ENCODE measurements at places on chromosomes 1 and 21.

DNA sequence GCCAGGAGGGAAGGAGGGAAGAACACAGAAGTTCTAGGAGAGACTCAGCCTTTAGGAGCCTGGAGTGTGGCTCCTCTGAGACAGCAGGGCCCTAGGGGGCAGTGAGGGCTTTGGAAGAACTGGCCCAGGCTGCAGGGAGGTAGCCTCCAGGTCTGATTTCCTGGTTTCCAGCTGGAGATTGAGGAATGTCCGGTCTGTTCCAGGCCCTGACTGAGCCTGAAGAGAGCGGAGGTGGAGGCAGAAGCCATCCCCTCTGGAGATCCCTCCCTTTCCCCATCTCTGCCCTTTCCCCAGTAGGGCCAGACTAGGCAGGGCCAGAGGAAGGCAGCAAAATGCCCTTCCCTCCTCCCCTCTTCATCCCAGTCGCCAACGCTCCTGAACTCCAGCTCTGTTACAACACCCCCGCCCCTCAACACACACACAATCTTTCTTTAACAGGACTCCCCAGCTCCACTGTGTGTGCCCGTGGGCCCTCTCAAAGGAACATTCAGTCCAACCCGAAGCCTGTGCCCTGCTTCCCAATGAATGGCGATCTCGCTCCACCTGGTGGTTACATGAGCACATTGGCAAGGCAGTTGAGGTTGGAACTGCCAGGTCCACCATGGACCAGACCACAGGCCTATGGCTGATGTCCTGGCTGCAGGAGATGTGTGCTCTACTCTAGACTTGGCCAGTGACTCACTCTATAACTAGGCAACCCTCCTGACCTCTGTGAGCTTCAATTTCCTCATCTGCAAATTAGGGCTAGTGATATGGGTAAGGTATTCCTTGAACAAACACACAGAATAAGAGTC is 32.0 kb downstream of the MAP7D1 start:
- peak; percentile 87 for DNase-seq

- DNase-seq, result no peak
These were observed 14.1 kb upstream of the PLEKHG5 start for GRCh38 chr1:6505367-6506209.

- DNase-seq, result no peak
These were observed 151.6 kb downstream of the DISC1 start for GRCh38 chr1:231778009-231778719.

- DNase-seq, result peak; percentile 20
These were observed 37.6 kb downstream of the ELF3 start for GRCh38 chr1:202047977-202048376.

- no peak for DNase-seq
These were observed 185.5 kb upstream of the ZC3H12A start for GRCh38 chr1:37288900-37289299.

DNA sequence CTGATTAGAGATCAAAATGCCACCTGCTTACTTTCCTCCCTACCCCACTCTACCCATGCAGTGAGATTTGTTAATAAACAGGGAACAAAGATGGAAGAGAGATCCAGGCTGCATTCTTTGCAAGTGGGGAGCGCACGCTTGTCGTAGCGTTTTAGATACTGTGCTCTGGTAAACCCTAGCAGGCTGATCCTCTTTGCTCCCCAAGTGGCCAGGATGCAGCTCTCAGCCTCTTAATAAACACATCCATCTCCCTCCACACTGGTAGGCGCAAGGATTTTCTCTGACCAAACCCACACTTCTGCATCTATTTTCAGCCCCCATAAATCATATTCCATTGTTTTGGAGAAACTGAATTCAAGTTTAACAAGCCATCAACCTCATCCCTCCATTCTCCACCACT is 2.9 kb downstream of the PGBD5 start:
- DNase-seq, result no peak

GRCh38 chr1:33396188-33397124 is 34.4 kb downstream of the PHC2 start:
- no peak for DNase-seq

DNA sequence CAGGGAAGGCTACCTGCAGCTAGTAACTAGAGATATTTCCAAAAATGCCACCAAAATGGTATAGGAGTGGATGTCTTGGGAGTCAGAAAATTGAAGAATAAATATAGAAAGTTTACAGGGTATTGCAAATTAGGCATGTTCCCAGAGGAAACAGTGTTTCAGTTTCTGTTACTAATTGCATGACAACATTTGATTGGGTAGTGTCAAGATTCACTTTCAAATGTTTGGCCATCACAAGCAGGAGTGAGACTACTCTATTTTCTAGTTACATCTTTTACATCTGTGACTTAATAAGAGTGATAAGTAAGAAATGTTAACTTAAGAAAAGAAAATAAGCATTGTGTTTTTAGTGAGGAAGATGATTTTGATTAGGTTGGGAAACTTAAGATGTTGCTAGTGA is 30.2 kb downstream of the AMY1C start:
- no peak for DNase-seq

DNA sequence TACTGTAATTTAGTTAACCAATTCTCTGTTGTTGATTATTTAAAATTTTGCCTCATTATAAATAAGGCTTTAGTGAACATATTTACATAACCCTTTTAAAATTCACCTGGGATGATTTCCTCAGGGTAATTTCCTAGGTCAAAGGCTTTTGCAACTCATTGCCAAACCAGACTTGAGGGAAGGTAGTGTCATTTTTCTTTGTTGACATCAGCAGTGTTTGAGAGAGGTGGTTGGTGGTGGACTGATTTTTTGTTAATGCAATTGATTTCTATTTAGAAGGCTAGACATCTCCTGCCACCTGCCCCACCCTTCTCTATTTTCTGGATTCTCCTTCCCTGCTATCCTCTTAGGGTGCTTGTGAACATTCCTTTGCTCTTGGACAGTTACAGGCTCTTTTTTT is 116.8 kb downstream of the HHAT start:
- DNase-seq, result no peak

- no peak for DNase-seq
These were observed 31.9 kb downstream of the NSL1 start for GRCh38 chr1:212759683-212760082.

- no peak for DNase-seq
These were observed 195.5 kb upstream of the DUSP10 start for GRCh38 chr1:221937155-221937953.

DNA sequence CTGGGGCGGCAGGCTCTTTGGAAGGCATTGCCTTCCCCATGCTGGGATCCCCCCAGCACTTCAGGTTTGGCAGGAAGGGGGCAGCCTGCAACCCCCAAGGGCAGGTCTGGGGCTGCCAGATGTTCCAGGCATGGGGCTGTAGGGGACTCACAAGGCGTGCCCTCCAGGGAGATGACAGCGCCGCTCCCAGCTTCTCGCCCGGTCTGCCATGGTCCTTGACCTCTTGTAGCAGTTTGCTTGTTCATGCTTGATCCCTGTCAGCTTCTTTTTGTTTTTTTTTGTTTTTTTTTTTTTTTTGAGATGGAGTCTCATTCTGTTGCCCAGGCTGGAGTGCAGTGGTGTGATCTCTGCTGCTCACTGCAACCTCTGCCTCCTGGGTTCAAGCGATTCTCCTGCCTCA is 21.6 kb upstream of the TARDBP start:
- DNase-seq, result no peak

DNA sequence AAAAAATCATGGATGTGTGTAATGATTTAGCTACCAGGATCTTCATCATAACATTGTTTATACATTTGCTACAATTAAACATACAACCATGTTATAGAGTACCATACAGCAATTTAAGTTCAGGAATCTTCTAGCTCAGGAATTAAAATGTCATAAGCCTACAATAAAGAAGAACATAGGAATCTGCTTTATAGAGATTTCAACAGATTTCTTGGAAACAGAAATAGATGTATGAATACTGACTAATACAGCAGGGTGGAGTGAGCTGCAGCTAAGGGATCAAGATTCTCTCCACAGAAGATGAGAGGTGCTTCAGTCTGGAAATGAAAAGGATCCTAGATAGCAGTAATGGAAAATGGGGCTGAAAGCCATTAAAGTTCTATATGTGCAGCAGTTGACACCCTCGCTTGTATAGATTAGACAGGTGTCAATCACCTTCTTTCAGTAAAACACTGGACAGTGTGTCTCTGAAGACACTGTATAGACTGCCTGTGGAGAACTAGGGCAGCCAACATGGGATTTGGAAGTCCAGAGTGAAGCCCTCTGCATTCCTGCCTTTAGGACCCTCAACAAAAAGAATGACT is 73.9 kb downstream of the DNTTIP2 start:
- no peak for DNase-seq

GRCh38 chr1:246295968-246296367 is 211.1 kb downstream of the SMYD3 start:
- no peak for DNase-seq

- no peak for DNase-seq
These were observed 709.3 kb downstream of the KCNT2 start for GRCh38 chr1:195898924-195899323.

DNA sequence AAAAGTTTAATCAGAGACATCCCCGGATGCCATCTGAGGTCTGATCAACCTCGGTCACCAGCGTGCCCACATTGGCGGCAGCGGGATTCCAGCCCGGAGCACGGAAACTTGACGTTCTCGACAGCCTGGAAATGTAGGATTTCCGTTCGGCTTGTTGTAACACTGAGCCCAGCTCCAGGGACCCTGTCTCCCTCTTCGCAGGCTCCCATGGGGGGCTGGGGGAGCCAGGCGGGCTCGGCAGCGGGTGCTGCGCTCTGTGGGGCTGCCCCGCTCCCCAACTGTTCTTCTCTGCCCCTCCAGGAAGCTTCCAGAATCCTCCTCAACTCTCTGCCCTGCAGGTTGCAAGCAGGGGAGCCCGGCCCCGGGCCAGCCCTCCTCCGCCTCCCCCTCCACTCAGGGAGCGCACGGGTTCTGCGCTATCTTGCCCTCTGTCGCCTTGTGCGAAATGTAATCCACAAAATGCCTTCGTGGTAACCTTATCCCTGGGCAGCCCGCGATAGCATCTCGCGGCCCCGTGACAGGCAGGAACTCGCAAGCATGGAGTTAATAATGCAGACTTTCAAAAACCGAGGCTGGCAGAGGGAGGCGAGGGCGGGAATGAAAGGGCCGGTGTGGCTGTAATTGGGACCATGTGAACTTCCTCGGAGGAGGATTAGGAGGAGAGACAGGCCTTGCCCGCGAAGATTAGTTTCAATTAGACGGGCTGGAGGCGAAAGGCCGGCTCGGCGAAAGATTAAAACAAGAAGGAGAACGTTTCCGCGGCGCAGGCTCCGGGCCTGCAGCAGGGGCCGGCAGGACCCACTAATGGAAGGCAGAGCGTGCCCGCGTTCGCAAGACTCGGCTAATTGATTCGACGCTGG is 53.9 kb upstream of the TTC34 start:
- DNase-seq, result no peak

GRCh38 chr1:111204983-111205713 is 4.7 kb upstream of the DENND2D start:
- DNase-seq, result no peak

DNA sequence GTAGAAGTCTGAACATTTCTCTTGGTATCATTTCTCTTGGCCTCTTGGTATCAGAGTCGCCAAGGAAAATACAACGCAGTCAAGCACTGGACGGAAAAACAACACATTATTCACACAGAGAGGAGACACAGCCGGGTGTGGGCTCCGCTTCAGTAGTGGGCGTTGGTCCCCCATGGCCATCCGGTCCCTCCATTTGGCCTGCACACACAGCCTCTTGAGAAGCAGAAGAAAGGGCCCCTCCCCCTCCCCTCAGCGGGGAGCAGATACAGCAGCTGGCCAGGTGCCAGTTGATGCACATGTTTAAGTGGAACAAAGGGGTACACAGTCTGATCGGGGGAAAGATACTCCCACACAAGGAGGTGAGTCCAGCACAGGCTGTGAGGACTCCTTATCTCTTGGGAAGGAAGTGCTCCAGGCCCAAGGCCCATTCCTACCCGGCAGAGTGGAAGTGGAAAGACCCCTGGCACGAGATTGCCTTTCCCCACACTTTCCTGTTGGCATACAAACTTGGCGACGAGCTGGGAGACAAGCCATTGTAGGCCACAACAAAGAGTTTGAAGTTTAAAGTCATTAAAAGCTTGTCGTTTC is 311.3 kb downstream of the FAM72C start:
- DNase-seq, result no peak

GRCh38 chr1:205927247-205927646 is 16.0 kb downstream of the SLC26A9 start:
- no peak for DNase-seq

GRCh38 chr1:118948846-118949245 is 39.3 kb downstream of the TBX15 start:
- DNase-seq, result no peak

DNA sequence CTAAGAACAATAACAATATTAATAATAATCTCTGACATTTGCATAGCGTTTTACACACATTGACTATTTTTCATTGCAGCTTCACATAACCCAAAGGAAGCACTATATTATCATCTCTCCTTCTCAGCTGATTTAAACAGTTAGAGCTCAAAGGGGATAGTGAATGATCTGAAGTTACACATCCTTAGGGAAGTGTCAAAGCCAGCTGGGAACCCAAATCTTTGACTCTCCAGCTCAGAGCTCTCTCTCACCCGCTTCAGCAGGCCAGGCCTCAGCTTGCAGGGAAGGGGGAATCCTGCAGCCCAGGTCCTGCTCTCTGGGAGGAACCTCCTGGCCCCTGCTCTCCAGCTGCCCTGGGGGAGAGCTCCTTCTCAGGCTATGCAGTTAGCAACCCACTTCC is 26.3 kb downstream of the PLEKHA6 start:
- DNase-seq, result no peak

DNA sequence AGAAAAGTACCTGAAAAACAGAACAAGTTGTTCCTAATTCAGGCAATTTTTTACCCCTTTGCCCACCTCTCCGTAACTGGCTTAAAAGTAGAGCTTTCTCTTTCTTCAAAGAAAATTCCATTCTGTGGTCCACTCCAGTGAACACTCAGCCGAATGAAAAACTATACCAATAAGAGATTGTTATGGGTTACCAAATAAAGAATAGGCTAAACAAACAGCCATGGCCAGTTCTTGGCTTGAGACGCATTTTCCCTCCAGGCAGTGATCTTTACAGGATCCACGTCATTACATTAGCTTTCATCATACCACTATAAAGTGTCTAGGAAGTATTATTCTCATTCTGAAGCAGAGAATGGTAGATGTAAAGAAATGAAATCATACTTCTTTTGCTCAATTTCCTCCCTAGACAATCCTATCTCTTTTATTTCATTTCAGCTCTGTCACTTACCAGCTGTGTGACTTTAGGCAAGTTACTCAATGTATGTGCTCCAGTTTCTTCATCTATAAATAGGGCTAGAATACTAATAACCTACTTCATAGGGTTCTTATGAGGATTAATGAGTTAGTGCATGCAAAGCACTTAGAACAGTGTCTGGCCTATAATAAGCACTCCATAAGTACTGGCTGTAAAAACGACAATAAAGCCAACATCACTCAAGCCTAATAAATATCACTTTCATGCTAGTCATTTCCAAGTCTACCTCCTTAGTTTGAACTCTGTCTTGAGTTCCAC is 26.5 kb upstream of the TRIM45 start:
- peak; percentile 17 for DNase-seq

- DNase-seq, result no peak
These were observed 9.5 kb downstream of the GPR37L1 start for GRCh38 chr1:202131956-202132821.

DNA sequence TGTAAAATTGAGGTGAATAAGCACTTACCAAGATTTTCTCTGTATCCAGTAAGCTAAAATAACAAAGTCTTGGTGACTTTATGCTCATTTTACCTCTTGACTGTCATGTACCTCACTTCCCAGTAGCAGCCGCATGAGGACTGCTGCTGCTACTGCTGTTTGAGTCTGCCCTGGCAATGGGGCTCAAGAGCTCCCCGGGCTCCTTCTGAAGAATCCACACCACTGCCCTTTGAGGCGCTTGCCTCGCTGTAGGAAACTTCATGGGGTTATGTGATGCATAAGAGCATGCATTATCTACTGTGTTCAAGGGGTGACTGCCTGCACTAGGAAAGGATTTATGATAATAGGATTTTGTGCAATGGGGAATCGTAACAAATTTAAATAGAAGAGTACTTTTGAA is 113.5 kb downstream of the NTNG1 start:
- DNase-seq, result no peak

Measured in NCI-H2081 (cell line).